COR-L47 (cell line): ENCODE measurements at places on chromosomes 5 and 9.

GRCh38 chr5:68344447-68345111 is 129.0 kb downstream of the PIK3R1 start:
- no peak for DNase-seq

- DNase-seq = no peak
Measured at GRCh38 chr9:12155401-12156134, 537.6 kb upstream of the TYRP1 start.

GRCh38 chr9:107737987-107738743 is 248.6 kb upstream of the KLF4 start:
- peak; percentile 44 for DNase-seq

DNA sequence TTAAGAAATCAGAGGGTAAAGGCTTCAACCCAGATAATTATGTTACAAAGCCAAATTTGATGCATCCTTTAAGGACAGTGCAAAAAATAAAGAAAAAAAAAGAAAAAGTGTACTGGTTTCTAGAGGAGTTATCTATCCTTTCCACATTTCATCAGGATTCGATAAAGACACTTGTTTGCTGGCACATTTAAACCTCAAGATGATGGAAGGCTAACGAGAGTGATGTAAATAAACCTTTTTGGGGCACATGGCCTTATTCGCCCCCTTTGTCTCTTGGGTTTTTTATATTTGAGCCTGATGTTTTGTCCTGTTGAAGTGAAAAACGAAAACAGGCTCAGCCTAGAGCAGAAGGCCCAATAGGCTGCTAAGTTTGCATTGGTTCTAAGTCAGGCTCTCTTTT is 416.5 kb downstream of the TAF11L14 start:
- DNase-seq = no peak

GRCh38 chr5:165837286-165837685 is 2331.9 kb downstream of the MAT2B start:
- no peak for DNase-seq

DNA sequence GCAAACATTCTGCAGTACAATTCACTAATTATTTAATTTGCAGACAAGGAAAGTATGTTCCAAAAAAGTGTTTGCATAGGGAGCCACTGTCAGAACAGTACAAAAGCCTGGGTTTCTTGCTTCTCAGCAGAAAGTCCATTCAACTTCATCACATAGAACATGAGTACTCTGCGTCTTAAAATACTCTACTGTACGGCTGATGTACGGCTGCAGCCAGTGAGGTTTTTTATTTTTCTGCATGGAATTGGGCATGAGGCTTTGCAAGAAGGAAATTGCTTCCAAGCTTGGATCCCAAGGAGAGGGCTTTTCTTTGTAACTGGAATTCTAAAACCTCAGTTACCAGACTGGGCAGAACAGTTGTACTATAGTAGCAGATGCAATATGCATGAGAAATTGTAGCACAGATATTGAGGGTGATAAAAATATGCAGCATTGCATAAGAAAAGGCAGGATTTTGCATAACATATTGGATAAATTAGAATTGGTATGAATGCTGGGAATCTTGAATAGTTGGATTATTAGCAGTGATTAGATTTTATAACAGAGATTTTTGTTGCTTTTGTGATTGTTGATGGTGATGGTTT is 178.1 kb upstream of the CDH9 start:
- DNase-seq = no peak

DNA sequence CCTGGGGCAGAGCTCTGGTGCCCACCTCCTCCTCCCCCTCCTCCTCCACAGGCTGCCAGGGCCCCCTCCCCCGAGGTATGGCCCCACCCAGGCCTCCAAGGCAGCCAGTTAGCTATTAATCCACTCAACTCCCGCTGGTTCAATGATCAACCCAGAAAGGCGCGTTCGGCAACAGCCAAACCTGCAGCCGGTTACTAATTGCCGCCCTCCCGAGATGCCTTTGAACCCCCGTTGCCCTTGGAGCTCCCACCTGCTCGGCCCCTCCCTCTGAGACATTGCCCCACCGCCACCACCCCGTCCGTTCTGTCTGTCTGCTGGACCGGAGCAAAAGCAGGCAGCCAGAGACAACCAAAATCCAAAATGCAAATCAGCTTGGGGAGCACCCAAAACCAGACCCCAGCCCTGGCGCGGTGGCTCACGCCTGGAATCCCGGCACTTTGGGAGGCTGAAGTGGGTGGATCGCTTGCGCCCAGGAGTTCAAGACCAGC is 25.8 kb downstream of the NOTCH1 start:
- DNase-seq = peak; percentile 23

- DNase-seq = no peak
Measured at GRCh38 chr5:180354966-180355365, 1.8 kb upstream of the GFPT2 start.

DNA sequence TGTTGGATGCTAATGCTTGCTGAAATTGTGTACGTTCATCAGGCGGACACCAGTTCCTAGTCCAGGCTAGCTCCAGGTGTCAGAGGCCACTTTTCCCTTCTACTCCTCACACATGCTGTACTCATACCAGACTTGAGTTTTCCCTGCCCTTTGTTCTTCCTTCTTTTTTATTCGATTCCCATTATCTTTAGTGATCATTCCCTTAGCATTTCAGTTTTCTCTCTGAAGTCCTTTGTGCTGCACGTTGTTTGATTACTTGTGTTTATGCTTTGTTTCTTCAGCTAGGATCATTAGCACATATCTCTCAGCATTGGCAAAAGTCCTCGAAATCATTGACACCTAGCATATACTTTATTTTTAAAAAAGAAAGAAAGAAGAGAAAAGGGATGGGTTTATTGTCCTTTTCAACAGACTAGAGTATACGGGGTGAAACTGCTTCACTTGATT is 409 bp upstream of the COX7C start:
- DNase-seq = no peak

DNA sequence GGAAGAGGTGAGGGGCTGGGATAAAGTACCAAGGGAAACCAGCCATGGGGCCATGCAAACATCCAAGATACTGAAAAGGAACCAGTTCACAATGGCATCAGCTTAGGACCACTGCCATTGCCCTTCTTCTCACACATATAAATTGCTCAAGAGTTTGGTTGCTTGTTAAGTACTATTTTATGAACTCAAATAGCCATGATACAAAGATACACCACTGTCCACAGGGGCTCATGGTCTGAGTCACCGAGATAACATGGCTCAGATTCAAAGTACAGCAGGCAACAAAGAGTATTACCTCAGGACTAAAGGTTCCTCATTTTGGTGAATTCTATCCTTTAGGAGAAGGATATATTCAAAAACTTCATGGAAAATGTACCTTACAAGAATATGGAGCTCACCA is 55.6 kb downstream of the FANCC start:
- no peak for DNase-seq

- no peak for DNase-seq
Measured at GRCh38 chr5:112440031-112440430, 21.0 kb upstream of the EPB41L4A start.

DNA sequence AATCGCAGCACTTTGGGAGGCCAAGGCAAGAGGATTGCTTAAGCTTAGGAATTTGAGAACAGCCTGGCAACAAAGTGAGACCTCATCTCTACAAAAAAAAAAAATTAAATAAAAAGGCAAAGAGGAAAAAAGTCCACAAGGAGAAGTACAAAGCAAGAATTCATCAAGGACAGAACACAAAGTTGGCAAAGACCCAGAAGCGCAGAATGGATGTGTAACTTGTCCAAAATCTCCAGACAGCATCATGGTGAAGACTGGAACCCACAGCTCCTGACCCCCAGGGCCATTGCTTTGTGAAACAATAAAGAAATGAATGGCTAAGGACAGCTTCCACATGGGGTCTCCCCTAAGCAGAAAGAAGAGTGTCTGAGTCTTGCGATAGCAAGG is 7.8 kb downstream of the HSD17B3 start:
- DNase-seq = no peak

DNA sequence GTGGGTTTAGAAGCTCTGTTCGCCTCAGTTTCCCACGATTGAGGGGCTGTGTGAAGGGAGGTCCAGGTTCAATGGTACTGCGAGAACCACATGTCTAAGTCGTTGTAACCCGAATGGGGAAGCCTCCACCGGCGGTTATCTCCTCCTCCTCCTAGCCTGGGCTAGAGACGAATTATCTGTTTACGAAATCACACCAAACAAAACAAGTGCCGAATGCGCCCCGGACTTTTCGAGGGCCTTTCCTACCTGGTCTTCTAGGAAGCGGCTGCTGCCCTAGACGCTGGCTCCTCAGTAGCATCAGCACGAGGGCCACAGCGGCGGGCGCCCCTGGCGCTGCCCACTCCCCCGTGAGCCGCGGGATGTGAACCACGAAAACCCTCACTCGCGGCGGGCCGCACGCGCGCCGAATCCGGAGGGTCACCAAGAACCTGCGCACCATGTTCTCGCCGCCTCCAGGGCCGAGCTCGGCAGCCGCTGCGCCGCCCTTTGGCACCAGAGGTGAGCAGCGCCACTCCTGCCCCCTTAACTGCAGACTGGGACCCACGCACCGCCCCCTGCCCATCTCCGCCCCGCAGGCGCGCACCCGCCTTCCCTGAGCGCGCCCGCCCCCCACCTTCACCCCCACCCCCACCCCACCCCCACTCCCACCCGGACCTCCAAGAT is at the start of gene CDKN2A:
Gene CDKN2A, minus strand, starts transcription at position 500 of the 663 bp plus-strand sequence.
- DNase-seq = peak; percentile 63

DNA sequence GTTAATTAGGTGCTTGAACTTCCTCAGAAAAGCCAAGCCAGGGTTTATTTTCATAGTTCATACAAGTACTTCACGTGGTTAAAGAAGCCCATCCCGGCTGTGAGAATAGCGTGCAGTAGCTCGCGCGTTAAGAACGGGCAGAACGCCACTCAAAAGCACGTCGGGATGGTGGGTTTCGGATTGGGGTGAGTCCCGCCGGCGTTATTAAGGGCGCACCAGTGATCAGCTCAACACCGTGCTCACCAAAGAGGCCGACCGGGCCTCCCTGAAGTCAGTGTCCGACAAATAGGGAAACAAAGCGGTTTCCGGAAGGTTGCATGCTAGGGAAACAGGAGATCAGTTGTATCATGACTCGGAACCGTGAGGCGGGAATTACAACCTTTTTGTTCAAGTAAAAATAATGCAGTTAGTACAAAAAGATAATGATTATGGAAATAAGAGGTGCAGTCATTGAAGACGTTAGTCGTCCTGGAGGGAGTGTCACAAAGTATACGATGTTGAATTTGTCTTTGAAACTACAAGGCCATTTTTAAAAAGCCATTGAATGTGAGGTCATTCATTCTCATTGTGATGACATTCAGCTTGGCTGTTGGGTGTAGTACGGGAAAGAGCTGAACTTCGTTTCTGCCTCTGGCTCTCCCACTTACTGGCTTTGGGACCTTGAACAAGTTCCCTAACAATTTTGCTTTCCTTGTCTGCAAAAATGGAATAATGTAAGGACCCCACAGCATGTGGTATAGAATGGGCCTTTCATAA is 992 bp downstream of the SETD9 start:
- DNase-seq = peak; percentile 62

DNA sequence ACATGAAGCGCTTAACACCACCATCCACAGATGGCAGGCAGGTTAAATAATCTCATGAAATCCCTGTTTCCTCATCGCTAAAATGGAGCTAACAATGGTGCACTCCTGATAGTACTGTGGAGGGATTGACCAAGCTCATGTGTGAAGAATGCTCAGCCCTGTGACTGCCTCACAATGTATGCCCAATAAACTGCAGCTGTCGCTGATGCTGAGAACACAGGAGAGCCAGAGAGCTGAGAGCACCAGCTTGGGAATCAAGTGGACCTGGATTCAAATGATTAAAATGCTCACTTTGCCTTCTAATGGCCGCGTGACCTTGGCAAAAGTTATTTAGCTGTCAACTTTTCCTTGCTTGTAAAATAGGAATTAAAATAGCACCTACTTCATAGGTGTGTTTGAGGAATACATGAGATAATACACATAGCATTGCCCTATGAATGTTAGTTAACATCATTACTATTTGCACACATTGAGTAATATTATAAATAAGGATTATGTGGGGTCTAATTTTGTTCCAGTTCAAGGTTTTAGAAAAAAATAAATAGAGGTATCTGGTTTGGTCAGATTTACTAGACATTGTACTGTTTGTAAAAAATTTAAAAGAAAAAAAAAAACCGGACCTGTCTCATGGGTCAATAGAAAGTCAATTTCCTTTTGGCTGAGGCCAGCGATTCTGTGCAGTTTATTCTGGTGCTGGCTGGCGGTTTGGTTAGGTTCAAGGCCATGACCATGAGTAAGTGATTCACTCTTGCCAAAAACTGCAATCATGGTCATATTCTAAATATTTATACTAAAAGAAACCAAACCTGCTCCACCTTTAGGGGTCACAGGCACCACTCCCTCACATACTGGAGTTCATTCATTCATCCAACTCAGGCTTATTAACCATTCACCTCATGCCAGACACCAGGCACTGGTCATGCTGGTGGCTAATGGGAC is 101.3 kb downstream of the SH3TC2 start:
- DNase-seq = no peak

DNA sequence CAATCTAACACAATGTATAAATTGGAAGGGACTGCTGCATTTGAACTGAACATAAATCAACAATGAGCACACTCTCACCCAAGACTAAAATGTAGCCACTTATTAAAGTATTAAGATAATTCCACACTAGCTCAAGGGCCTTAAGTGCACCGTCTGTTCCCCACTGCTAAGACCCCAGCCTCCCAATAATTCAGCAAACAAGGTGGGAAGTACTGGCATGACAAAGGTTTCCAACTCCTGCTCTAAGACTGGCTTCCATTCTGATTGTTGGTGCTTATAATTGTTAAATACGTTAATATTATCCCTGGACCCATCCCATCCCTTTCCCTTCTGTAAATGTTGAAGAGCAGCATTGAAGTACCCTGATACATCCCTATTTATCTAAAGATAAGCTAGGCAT is 636.7 kb downstream of the NR2F1-AS1 start:
- DNase-seq = no peak

- DNase-seq = peak; percentile 63
Measured at GRCh38 chr5:142364251-142365145, 39.7 kb upstream of the SPRY4 start.

- peak; percentile 10 for DNase-seq
Measured at GRCh38 chr9:99411479-99412115, 189.5 kb downstream of the SEC61B start.

DNA sequence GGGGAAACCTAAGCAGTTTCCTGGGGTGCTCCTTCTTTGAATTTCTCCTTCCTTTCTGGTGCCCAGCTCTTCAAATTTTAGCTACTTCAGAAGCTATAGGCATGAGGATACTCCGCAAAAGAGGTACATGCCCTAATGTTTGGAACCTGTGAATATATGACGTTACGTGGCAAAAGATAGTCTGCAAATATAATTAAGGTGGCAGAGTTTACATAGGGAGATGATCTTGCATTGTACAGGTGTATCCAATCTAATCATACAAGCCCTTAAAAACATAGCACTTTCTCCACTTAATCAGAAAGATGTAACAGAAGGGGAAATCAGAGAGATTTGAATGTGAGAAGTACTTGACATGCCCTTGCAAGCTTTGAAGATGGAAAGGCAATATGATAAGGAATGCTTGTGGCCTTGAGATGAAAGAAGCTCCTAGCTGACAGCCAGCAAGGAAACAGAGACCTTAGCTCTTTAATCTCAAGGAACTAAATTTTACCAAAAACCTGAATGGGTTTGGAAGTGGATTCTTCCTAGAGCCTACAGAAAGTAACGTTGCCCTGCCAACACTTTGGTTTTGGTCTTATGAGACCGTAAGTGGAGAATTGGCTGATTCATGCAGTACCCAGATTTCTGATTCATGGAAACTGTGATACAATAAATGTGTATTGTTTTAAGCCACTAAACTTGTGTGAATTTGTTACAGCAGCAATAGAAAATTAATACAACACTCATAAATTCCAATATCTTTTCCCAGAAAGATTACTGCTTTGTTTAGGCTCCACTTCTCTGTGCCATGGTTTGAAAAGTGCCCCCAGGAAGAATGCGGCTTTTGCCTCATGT is 268.4 kb downstream of the FAM170A start:
- DNase-seq = no peak
